ENCODE measurements at places on chromosomes 2 and 18.

- no peak for DNase-seq
These were observed 149.6 kb downstream of the ESCO1 start for GRCh38 chr18:21450913-21451312.

DNA sequence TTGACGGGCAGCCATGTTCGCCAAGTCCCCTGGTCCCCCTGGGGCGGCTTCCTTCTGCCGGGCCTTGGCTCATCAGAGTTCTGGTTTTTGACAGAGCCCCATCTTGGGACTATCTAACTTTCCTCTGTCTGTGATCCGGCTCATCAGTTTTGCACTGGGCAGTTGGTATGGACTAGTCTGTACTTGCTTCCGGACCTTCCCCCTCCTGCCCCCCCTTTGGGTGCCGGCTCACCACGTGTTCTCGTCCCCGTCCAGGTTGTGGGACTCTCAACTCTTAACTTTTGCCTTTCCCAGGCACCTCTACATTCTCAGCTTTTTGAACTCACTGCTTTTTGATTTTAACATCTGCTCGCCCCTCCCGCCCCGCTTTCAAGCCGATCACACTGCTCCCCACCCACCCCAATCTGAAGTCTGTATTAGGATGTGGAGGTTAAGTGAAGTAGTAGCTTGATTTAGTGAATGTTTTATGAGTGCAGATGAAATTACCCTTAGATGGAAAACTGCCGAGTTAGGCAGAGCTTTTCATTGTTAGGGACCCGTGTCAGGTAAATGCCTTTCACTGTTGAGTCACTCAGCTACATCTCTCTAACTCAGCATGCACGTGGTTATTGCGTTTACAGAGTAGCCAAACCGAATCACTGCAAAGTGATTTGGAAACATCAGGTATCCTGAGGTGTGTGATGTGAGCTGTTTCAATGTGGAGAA, 874 bp downstream of the WDR43 start:
- DNase-seq: no peak

DNA sequence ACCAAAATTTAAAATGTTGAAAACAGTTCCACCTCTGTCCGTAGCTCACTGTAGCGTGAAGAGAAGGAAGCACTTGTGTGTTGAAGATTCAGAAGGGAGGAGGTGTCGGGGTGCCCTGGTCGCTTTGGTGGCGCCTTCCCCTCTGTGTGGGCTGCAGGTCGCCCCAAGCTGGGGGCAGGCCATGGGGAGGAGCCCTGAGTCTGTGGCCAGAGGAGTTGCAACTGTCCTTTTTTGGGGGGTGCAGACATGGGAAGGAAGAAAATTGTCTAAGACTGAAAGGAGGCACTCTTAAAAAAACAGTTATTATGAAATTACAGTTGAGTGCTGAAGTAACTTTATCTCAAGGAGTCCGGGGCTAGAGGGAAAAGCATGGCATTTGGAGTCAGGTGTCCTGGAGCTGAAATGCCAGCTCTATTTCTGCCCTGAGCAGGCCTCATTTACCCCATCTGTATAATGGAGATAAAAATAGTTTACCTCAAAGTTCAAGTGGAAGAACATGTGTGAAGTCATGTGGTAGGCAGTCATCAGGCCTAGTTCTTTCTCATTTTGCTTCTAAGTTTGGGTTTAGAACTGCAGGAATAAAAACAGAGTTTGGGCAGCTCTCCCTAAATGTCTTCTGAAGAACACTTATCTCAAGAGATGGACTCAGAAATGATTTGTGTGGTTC, 82.1 kb downstream of the RNF144A start:
- no peak for DNase-seq

DNA sequence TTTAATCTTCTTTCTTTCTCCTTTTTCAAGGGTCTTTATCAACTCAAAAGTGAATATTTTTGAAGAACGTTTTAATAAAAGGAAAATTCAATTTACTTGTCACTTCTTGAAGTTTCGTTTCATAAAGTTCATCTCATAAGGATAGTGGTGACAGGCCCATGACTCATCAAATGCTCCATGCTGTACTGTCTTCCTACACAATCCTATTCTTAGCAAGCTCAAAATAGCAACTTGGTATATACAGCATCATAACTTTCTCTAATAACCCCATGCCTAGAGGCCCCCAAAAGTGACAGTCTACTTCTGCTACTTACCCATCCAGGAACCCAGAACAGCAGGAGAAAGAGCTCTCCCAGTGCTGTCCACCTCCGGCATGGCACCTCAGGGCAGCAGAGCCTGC, 7.7 kb downstream of the FBXO15 start:
- no peak for DNase-seq

DNA sequence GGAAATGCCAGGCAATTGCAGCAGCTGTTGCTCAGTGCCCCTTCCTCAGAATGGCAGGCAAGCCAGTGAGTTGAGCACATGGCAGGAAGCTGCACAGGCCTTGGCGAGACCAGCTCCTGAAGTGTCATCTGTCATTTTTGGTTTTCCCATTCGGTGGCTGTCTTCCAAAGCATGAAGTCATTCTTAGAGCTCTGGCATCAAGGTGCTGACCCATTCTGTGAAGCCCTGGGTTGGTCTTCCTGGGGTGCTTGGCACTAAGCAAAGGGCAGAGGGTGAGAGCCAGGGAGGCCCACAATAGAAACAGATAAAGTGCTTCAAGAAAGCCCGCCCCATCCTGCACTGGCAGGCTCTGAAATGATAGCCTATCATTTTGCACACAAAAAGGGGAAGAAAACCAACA, 150.5 kb downstream of the VAPA start:
- DNase-seq: no peak

Measured in 8988T (cell line).